Stimulated activated CD4-positive, alpha-beta T cell treated with anti-CD3 and anti-CD28 coated beads, Interleukin-15, amount 100 ng/mL, for 24 hours (primary cell): ENCODE measurements at places on chromosomes 16 and 17.
A peak's percentile ranks its signal among the peaks of the same experiment; 100 is the strongest.

GRCh38 chr17:20010099-20010863 is 1.1 kb downstream of the SPECC1 start:
- peak; percentile 13 for DNase-seq

DNA sequence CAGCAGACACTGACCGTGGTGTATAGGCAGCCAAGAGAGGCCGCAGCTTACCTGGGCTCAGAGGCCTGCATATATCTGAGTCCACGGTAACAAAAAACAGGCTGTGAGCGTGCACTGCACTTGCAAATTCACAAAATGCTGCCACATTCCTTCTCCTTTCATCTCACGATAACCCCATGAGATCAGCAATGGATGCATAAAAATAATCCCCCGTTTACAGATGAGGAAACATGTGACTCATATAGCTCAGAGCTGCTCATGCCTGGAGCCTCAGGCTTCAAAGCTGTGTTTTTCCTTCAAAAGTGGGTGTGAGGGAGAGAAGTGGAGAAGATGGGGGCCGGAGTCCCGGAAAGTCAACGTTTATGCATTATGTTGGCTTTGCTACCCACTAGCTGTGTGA is 118.3 kb upstream of the FOXF1 start:
- no peak for DNase-seq

DNA sequence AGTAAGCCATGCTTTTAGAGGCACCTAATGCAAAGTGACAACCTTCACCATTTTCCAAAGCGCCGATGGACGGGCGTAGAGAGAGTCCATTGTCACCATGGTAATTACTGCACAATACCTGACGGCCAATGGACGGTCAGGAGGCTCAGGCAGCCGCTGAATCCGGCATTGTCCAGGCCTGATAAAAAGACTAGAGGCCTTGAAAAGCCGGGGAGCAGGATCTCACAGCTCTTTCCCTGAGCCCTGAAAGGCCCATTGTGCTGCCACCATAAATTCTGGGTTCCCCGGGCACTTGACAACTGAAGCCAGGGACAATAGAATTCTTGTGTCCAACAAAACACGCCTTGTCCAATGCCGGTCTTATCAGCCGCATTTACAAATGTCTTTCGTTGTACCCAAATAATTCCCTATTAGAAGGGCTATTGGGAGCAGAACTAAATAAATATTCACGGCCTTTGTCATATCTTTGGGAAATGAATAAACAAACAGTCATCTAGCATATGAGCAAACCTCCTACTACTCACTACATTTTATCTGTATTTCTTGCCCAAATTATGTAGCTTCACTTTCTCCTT is 62.4 kb downstream of the CDH11 start:
- DNase-seq, result no peak

- DNase-seq, result peak; percentile 79
Measured at GRCh38 chr17:79612468-79613194, 1.8 kb upstream of the RBFOX3 start.

DNA sequence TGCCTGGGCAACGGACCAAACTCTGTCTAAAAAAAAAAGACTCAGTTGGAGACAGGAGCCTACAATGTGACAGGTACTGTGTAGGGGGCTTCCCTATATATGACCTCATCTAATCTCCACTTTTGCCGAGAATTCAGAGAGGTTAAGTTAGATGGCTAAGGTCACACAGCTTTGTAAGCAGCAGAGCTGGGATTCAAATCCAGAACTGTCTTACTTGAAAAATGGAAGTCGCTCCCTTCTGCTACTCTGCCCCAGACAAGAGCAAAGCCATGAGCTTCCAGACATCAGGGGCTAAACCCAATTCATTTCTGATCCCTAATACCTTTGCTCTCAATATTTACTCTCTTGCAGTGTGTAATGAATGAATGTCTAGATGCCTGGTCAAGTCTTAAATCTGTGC is 41.5 kb upstream of the ABCC12 start:
- no peak for DNase-seq

- DNase-seq, result no peak
Measured at GRCh38 chr17:13462673-13463124, 139.0 kb downstream of the HS3ST3A1 start.

- peak; percentile 66 for DNase-seq
Measured at GRCh38 chr17:42704837-42705494, 22.6 kb downstream of the CNTNAP1 start.

GRCh38 chr17:43846963-43847371 is at the start of gene CD300LG:
TSS of gene CD300LG (plus strand) at chr17:43847176. CDS start at chr17:43847217, 41 bp downstream.
- DNase-seq, result no peak

DNA sequence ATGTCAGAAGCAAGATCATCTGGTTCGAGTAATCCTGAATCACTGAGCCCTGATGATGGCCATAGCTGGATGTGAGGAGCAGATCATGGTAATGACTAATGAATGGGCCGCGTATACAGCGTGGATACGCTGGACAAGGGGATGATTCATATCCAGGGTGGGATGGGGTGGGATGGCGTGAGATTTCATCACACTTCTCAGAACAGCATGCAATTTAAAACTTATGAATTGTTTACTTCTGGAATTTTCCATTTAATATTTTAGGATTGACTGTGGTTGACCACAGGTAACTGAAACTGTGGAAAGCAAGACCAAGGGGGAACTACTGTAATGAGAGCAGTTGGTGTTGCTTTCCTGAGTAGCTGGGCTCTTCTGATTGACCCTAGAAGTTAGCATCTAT is 225.5 kb downstream of the STX8 start:
- no peak for DNase-seq

- no peak for DNase-seq
Measured at GRCh38 chr17:33837281-33837680, 417.8 kb upstream of the CCL2 start.

DNA sequence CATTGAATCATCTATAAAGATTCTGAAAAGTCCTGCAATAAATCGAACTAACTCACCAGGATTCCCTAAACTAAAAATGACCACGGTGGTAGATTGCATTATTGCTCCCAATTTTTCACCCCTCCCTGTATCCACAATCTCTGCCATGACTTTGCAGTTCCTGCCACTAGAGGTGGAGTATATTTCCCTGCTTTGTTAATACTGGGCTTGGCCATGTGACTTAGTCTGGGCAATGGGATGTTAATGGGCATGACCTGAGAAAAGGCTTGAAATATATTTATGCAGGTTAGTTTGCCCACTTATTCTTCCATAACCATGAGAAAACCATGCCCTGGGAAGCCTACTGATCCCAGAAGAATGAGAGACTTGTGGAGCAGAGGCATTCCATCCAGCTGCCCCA is 59.1 kb downstream of the NOG start:
- no peak for DNase-seq

- DNase-seq, result no peak
Measured at GRCh38 chr17:56845934-56846333, 12.0 kb downstream of the DGKE start.

DNA sequence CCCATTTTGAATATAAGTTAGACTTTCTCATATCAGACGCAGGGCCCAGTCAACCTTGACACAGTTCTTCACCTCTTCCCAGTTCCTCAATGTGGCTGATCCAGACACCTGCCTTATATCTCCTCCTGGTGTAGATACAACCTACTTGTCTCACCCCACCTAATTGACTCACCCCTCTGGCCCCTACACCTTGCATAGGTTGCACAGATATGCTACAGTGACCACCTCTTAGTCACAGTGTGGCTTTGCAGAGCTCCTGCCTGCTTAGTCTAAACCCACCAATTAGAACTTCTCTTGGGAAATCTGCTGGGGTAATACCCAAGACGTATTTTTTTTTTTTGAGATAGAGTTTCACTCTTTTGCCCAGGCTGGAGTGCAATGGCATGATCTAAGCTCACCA is 16.8 kb downstream of the CHP2 start:
- no peak for DNase-seq

DNA sequence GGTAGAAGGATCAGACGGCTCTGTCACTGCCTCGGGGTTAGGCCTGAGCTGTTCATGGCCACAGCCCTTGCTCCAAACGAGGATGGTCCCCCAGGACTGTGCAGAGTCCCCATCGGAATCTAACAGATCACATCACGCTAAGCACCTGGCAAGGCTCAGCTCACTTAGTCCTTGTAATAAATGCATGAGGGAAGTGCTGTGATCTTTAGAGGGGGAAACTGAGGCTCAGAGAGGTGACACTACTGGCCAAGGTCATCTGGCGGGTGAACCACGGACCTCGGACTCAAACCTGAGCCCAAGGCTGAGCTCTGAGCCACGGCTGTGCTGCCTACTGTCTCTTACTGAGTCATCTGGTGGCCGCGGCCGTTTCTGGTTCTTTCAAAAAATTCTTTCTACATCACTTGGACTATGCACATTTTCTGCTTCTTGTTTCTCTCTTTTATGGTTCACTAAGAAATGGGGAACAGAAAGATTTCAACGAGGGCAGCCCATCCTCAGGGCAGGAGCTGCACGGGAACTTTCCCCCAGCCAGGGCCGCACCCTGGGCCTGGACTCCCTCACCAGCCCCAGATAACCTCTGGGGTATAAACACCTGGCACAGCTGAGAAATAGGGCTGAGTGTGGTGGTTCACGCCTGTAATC is 55.6 kb downstream of the COTL1 start:
- no peak for DNase-seq

GRCh38 chr16:90070440-90070839 is 6.7 kb downstream of the PRDM7 start:
- DNase-seq, result no peak

DNA sequence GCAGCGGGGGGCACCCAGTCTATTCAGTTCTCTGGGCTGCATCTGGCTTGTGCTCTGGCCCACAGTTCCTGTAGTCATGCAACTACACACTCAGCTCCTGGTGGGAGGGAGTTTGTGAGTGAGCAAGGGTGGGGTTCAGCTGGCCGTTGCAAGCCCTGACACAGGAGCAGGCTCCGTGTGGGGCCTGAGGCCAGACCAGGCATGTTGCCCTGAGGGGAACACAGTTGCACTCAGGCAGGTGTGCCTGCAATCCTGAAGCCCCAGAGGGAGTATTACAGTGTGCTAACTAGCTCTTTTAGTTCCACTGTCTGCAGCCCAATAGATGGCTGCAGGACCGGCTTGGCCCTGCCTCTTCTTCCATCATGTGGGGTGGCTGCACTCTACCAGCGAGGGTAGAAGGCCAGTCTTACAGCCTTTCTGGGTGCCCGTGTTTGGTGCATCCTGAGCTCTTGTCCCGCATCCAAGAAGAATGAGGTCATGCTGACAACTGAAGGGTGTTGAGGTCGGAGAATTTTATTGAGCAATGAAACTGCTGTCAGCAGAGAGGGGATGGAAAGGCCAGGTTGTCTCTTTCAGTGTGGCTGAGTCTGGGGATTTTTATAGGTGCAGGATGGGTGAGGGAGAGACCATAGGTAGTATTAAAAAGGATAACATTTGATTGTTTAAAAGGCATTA is 49.9 kb upstream of the ELAC2 start:
- DNase-seq, result no peak

DNA sequence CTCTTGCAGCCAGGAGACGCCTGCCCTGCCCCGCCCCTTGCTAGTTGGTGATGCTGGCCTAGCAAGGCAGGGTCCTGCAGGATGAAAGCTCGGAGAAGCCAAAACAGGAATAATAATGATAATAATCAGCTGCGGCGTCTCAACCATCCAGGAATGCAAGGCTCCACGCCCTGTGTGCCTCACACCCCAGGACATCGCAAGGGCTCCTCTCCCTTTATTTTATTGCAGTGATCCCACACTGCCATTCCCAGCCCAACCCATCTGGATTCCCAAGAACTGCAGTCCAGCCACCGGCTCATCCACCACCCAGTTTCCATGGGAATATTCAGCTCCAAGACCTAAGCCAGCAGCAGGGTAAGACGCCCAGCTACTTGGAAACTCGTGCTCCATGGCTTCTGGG is 21.0 kb upstream of the ZNF652 start:
- DNase-seq, result no peak
